ENCODE measurements at places on chromosomes 13 and 19. TPM values are rescaled to one million over a fixed set of nuclear protein-coding genes. Genes with fewer than 3 reads are reported as not detected.
A peak's percentile ranks its signal among the peaks of the same experiment; 100 is the strongest.

Gene NLRP4
- total RNA-seq = not detected

DNA sequence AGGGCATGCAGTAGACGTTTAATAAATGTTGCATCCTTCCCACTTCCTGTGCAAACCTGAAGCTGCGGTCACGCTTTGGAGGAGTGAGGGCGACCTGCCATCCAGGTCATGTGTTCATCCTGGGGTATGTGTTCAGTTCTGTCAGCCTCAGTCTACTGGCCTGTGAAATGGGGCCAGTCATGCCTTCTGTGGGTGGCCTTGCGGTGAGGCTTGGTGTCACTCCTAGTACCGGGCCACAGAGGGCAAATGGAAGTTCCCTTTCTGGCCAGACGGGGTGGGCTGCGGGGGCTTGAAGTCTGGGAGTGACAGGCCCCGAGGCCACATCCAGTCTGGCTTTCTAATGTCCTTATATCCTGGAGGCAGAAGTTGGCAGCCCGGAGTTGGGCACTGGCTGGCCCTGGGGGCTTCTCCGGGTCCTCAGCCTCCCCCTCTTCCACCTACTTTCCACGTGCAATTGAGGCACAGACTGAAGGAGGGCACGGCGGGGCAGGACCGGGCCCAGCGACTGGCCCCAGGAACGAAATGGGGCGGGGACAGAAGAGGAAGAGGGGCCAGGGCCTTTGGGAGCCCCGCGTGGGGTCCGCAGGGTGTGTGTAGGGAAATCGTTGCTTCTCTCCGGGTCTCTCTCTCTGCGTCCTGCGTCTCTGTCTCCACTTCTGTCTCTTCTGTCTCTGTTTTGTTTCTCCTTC lies 11.1 kb downstream of the PDE4A start:
- H3K27me3 ChIP-seq = no peaks in the 10 kb centered on the region
- peak; percentile 75 for DNase-seq
- no peaks in the 10 kb centered on the region for H3K4me1 ChIP-seq
- peak overlapping the region; percentile 54 for H3K4me3 ChIP-seq

GRCh38 chr13:78881751-78882150 lies 222.8 kb upstream of the OBI1 start:
- no peak overlapping the region for H3K4me3 ChIP-seq
- H3K27me3 ChIP-seq = peaks cover 2% of the 10 kb centered on the region
- no peaks in the 10 kb centered on the region for H3K36me3 ChIP-seq
- no peaks in the 10 kb centered on the region for H3K4me1 ChIP-seq
- no peak overlapping the region for H3K27ac ChIP-seq

DNA sequence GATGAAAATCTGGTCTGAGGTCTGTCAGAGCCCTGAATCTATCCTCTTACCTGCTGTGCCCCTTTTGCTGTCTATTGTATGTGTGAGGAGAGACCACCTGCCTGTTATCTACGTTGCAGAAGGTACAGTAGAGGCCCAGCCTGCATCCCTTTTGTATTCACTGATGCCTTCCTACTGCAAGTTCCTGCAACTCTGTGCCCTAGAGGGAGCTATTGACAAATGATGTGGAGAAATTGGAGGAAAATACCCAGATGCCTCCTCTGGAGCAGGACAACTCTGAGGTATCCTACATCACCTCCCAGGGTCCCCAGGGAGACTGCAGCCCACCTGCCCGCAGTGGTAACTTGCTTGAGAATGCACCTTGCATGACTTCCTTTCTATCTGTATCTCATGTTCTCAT lies 33.7 kb downstream of the SIAH3 start:
- no peaks in the 10 kb centered on the region for H3K4me1 ChIP-seq
- no peaks in the 10 kb centered on the region for H3K36me3 ChIP-seq
- no peaks in the 10 kb centered on the region for H3K27me3 ChIP-seq
- no peak overlapping the region for H3K4me3 ChIP-seq
- no peak overlapping the region for H3K27ac ChIP-seq

- H3K36me3 ChIP-seq = peaks cover 8% of the 10 kb centered on the region
- DNase-seq = no peak
- H3K4me3 ChIP-seq = no peak overlapping the region
Observed at GRCh38 chr19:27734496-27735220, 1478.3 kb downstream of the UQCRFS1 start.

Gene OR10H1
- total RNA-seq = 0.10 TPM

DNA sequence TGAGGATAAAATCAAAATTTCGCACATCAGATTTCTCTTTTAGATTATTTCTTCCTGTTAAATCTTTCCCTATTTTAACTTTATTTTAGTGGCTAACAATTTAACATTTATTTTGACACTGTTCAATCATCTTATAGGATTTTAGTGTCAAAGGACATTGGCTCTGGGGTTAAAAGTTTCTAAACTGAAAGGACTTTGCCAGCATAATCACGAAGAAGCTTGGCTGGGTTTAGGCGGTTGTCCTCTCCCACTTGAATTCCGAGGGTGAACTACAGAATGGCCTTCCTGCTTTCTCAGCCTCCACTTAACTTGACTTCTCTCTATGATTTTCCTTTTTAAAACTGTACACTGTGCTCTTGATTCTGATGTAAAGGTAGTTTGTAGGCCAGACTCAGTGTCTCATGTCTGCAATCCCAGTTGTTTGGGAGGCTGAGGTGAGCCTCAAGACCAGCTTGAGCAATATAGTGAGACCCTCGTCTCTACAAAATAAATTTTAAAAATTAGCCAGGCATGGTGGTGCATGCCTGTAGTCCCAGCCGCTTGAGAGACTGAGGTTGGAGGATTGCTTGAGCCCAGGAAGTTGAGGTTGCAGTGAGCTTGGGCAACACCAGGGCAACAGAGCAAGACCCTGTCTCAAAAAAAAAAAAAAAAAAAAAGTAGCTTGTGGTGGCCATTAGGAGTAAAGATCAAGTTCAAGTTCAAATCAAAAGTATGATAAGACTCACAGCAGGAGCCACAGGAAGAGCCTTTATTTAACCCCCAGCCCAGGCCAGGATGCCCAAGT lies 54.8 kb upstream of the KATNAL1 start:
- no peak overlapping the region for H3K27ac ChIP-seq
- H3K36me3 ChIP-seq = no peaks in the 10 kb centered on the region
- no peak for DNase-seq
- H3K4me3 ChIP-seq = no peak overlapping the region
- H3K4me1 ChIP-seq = no peaks in the 10 kb centered on the region

DNA sequence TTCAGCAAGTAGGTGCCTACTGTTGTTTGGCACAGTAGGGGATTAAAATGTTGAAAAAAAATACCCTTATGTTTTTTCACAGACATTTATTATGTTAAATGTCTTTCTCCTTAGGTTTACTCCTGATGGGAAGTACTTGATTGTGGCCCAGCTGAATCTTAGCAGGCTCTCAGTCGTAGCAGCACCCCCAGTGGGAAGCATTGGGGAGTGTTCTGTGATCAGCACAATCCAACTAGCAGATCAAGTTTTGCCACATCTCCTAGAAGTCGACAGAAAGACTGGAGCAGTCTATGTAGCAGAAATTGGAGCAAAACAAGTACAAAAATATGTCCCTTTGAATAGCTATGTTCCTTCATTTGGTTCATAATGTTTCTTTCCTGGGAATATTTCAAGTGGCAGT lies 9.3 kb downstream of the NHLRC3 start:
- no peak overlapping the region for H3K27ac ChIP-seq
- H3K36me3 ChIP-seq = peaks cover 2% of the 10 kb centered on the region
- no peak overlapping the region for H3K4me3 ChIP-seq

- H3K27me3 ChIP-seq = peaks cover 1% of the 10 kb centered on the region
- H3K4me1 ChIP-seq = no peaks in the 10 kb centered on the region
- DNase-seq = no peak
- H3K27ac ChIP-seq = no peak overlapping the region
- H3K36me3 ChIP-seq = no peaks in the 10 kb centered on the region
Observed at GRCh38 chr19:7869453-7869909, 4.7 kb downstream of the PRR36 start.

- no peak for DNase-seq
- H3K27me3 ChIP-seq = no peaks in the 10 kb centered on the region
- no peaks in the 10 kb centered on the region for H3K36me3 ChIP-seq
- H3K4me1 ChIP-seq = peaks cover 6% of the 10 kb centered on the region
- H3K27ac ChIP-seq = no peak overlapping the region
Observed at GRCh38 chr13:46757640-46758039, 39.3 kb downstream of the ESD start.

GRCh38 chr13:20161951-20162300 lies 1.1 kb upstream of the GJA3 start:
- no peaks in the 10 kb centered on the region for H3K4me1 ChIP-seq
- no peak for DNase-seq
- no peak overlapping the region for H3K4me3 ChIP-seq

- no peaks in the 10 kb centered on the region for H3K36me3 ChIP-seq
- H3K4me1 ChIP-seq = no peaks in the 10 kb centered on the region
- DNase-seq = no peak
- no peak overlapping the region for H3K4me3 ChIP-seq
- H3K27me3 ChIP-seq = no peaks in the 10 kb centered on the region
Observed at GRCh38 chr19:16420336-16420676, 51.5 kb downstream of the EPS15L1 start.

- no peak for DNase-seq
- H3K4me1 ChIP-seq = peaks cover 2% of the 10 kb centered on the region
- no peak overlapping the region for H3K4me3 ChIP-seq
- H3K36me3 ChIP-seq = no peaks in the 10 kb centered on the region
Observed at GRCh38 chr13:32209652-32210051, 105.5 kb downstream of the ZAR1L start.

DNA sequence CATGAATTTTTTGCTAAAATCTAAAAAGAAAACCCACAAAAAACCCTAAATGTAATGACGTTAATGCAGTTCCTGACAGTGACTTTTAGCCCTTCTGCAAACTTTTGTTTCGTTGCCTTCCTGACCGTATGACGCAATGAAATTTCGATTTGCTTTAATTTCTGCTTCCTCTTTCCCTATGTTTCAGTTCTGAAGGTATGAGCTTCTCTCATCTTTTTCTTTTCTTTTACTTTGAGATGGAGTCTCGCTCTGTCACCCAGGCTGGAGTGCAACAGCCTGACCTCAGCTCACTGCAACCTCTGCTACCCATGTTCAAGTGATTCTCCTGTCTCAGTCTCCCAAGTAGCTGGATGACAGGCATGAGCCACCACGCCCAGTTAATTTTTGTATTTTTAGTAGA lies 6.1 kb upstream of the LILRA5 start:
- no peak overlapping the region for H3K4me3 ChIP-seq
- DNase-seq = no peak
- H3K27me3 ChIP-seq = no peaks in the 10 kb centered on the region
- no peaks in the 10 kb centered on the region for H3K36me3 ChIP-seq

GRCh38 chr19:38125238-38125637 lies 98.8 kb downstream of the DPF1 start:
- no peaks in the 10 kb centered on the region for H3K27me3 ChIP-seq
- H3K36me3 ChIP-seq = no peaks in the 10 kb centered on the region
- DNase-seq = no peak
- H3K4me3 ChIP-seq = no peak overlapping the region
- no peaks in the 10 kb centered on the region for H3K4me1 ChIP-seq

DNA sequence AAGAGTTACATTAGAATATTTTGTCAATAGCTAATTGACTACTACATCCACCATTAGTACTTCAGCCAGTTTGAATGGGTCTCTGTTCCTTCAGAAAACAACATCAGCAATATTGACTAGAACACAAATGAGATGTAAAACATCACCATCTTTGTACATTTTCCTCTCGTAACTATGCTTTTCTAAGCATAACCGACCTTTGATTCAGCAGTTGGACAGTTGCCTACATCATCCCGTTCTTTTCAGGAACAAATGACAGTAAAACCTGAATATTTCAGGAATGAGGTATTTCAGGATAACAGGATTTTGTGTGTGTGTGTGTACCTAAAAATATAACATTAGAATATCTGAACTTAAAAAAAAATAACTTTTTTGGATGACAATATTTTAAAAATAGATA lies 60.9 kb downstream of the STARD13 start:
- no peaks in the 10 kb centered on the region for H3K27me3 ChIP-seq
- no peak overlapping the region for H3K27ac ChIP-seq
- no peaks in the 10 kb centered on the region for H3K4me1 ChIP-seq
- H3K4me3 ChIP-seq = no peak overlapping the region

Gene DEDD2
- total RNA-seq = 16.4 TPM

GRCh38 chr19:41876847-41877832 lies at the start of gene CD79A:
Gene CD79A (plus strand): TSS chr19:41877279. CDS start chr19:41877305, 26 bp downstream.
- no peaks in the 10 kb centered on the region for H3K36me3 ChIP-seq
- H3K4me3 ChIP-seq = no peak within 1 kb of the TSS
- no peak for DNase-seq

DNA sequence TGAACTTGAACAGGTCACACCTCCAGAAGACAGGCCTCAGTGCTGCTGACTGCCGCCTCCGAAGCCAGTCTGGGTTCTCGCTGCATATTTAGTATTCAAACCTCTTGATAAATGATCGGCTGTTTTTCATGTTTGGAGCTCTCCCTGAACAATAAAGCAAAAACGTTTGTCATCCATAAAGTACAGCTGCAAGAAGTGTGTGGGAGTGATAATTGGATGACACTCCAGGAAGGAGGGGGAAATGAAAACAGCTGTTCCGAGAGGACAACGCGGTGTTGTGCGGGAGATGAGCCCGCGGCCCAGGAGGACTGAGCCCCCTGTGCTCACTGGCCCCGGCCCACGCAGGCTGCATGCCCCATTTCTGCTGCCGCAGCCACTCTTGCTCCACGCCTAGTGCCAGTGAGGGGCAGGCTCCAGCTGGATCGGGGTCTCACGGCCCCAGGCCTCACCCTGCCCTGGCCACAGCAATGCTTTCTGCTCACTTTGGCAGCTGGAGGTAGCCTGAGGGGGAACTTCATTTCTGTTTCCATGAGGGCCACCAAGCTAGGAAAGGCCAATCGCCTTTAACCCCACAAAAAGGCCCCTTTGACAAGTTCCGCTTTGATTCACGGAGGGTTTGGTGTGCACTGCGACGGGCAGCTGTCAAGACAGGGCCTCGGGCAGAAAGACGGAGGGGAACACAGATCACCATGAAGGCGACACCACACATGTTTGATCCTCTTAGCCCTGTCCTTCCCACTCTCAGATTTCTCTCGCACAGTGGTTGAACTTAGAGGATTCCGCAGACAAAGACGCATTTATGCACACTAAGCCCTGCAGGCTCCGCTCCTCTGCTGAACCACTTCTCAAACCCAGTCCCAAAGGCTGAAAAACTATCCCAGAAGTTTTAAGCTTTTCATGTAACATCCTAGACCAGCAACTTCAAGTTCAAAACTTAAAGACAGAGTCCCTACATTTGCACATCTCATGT lies 537.6 kb downstream of the EFNB2 start:
- H3K27ac ChIP-seq = no peak overlapping the region
- no peaks in the 10 kb centered on the region for H3K36me3 ChIP-seq
- H3K27me3 ChIP-seq = no peaks in the 10 kb centered on the region
- no peak for DNase-seq

Gene CBLC
- not detected for total RNA-seq

Gene SMIM44
- total RNA-seq = not detected

- H3K27me3 ChIP-seq = no peaks in the 10 kb centered on the region
- no peaks in the 10 kb centered on the region for H3K36me3 ChIP-seq
- DNase-seq = no peak
- H3K27ac ChIP-seq = no peak overlapping the region
- H3K4me3 ChIP-seq = no peak overlapping the region
Observed at GRCh38 chr13:100461309-100462030, 127.1 kb downstream of the GGACT start.

Data from aorta (tissue), 5 donors.